Breast epithelium (tissue), 4 donors: ENCODE measurements at places on chromosomes 13 and 19.

DNA sequence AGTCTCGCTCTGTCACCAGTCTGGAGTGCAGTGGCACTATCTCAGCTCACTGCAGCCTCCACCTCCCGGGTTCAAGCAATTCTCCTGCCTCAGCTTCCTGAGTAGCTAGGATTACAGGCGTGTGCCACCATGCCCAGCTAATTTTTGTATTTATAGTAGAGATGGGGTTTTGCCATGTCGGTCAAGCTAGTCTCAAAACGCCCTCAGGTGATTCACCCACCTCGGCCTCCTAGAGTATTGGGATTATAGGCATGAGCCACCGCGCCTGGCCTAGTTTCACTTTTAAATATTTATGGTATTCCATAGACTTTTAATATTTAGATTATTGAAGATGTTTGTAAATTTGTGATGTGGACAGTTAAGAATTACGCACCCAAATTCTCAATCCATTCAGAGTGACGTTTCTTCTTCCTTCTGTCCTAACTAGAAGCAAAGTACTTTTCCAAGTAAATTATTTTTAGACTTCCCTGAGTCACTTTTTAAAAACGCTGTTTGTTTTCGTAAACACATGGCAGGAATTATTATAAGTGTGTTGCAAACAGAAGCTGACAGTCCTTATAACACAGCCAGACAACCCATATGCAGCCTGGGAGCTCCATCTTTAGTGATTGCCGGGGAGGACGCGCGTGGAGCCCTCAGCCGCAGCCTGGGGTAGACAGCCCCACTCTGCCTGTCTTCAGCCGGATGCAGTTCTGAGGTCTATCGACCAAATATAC, 131.7 kb downstream of the ATP11A start:
- no peak overlapping the region for H3K27ac ChIP-seq
- no peaks in the 10 kb centered on the region for H3K36me3 ChIP-seq
- H3K4me3 ChIP-seq: no peak overlapping the region
- DNase-seq: no peak
- no peaks in the 10 kb centered on the region for H3K4me1 ChIP-seq

DNA sequence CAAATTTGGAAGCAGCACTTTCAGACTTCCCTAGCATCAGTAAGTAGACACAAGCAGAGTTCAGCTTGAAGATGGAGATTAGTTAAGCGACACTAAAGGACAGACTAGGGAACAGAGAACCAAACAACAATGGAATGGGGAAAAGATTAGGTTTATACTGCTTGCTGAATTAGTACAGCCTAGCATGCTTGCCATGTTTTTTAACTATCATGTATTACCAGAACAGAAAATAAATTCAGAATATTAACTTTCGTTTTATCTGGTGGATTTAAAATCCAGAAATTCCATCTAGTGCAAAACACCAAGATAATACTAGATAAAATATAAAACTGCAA, 451.5 kb upstream of the SLC10A2 start:
- no peak overlapping the region for H3K27ac ChIP-seq
- H3K27me3 ChIP-seq: no peaks in the 10 kb centered on the region
- no peak for DNase-seq
- H3K36me3 ChIP-seq: no peaks in the 10 kb centered on the region
- H3K4me1 ChIP-seq: no peaks in the 10 kb centered on the region

DNA sequence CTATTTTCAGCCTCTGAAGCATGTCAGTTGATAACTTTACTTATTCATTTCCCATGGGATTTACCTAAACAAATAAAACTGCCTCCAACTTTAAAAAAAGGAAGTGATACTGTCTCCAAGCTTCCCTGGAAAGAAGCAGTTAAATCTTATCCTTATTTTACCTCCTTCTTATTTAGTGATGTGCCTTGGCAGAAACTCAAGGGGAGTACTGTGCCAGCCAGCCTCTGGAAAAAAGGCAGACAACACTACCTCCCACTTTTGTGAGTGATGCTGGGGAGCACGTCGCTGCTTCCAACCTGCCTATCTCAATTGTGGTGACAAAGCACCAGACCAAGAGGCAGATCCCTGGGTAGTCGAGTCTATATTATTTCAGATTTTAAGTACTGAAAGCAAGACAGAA, 765.6 kb downstream of the DIAPH3 start:
- H3K36me3 ChIP-seq: no peaks in the 10 kb centered on the region
- H3K27me3 ChIP-seq: no peaks in the 10 kb centered on the region
- no peak overlapping the region for H3K27ac ChIP-seq
- DNase-seq: no peak
- H3K4me3 ChIP-seq: no peak overlapping the region

- H3K36me3 ChIP-seq: peaks cover 11% of the 10 kb centered on the region
- peak; percentile 78 for DNase-seq
- no peaks in the 10 kb centered on the region for H3K27me3 ChIP-seq
- peak overlapping the region; percentile 83 for H3K4me3 ChIP-seq
- peak overlapping the region; percentile 85 for H3K27ac ChIP-seq
Measured at GRCh38 chr19:800360-801029, 3.2 kb downstream of the PTBP1 start.

- H3K27ac ChIP-seq: no peak overlapping the region
- no peak for DNase-seq
- H3K4me3 ChIP-seq: no peak overlapping the region
Measured at GRCh38 chr19:41746593-41747227, 8.6 kb upstream of the CEACAM6 start.

DNA sequence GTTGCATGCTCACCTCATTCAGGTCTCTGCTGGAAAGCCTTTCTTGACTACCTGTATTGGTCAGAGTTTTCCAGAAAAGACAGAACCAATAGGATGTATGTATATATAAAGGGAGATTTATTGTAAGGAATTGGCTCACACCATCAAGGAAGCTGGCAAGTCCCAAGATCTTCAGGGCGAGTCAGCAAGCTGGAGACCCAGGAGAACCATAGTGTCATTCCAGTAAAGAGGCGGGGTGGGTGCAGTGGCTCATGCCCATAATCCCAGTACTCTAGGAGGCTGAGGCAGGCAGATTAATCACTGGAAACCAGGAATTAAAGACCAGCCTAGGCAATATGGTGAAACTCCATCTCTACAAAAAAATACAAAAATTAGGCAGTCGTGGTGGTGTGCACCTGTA, 30.4 kb upstream of the FARP1 start:
- no peak for DNase-seq
- no peak overlapping the region for H3K27ac ChIP-seq
- H3K4me3 ChIP-seq: no peak overlapping the region
- H3K27me3 ChIP-seq: no peaks in the 10 kb centered on the region

GRCh38 chr19:29411113-29411581, 114.6 kb upstream of the VSTM2B start:
- no peak for DNase-seq
- H3K27me3 ChIP-seq: peaks cover 9% of the 10 kb centered on the region
- no peaks in the 10 kb centered on the region for H3K4me1 ChIP-seq
- no peak overlapping the region for H3K4me3 ChIP-seq
- H3K27ac ChIP-seq: no peak overlapping the region

DNA sequence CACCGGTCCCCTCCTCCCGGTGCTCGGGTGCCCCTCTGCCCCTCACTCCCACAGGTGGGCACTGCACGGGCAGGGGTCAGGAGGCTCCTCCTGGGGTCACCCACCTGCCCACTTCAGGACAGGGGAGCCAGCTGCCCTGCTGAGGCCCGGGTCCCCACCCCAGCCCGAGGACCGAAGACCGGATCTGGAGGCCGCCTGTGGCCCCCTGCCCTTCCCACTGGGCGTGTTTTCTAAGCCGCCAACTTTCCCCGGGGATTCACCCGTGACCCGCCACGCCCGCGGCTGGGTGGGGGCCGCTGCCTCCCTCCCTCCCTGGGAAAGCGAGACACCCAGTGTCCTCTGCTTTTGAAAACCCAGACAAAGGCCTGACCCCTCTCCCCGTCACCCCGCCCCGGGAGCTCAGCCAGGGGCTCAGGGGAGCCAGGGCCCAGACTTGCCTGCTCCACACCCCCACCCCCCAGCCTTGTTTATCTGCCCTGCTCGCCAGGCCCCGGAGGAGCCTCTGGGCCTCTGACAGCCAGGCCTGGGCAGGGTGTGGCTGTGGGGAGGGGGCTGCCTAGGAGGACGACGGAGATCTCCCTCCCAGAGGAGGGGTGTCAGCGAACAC, 1.3 kb downstream of the PALM start:
- no peaks in the 10 kb centered on the region for H3K4me1 ChIP-seq
- peak overlapping the region; percentile 82 for H3K4me3 ChIP-seq
- H3K27me3 ChIP-seq: no peaks in the 10 kb centered on the region
- peak overlapping the region; percentile 94 for H3K27ac ChIP-seq
- no peaks in the 10 kb centered on the region for H3K36me3 ChIP-seq
- no peak for DNase-seq
